HFFc6 (cell line): ENCODE measurements at places on chromosomes 3 and 15. TPM values are rescaled to one million over a fixed set of nuclear protein-coding genes. Genes with fewer than 3 reads are reported as not detected.

- H3K4me1 ChIP-seq = peaks cover 8% of the 10 kb centered on the region
- H3K27ac ChIP-seq = no peak overlapping the region
- peaks cover 2% of the 10 kb centered on the region; the same call in 1 of the 2 replicates for H3K27me3 ChIP-seq
- H3K36me3 ChIP-seq = no peaks in the 10 kb centered on the region
- H3K4me3 ChIP-seq = no peak overlapping the region
- no peak for DNase-seq
These were observed 8.9 kb upstream of the SPPL2A start for GRCh38 chr15:50774450-50774849.

DNA sequence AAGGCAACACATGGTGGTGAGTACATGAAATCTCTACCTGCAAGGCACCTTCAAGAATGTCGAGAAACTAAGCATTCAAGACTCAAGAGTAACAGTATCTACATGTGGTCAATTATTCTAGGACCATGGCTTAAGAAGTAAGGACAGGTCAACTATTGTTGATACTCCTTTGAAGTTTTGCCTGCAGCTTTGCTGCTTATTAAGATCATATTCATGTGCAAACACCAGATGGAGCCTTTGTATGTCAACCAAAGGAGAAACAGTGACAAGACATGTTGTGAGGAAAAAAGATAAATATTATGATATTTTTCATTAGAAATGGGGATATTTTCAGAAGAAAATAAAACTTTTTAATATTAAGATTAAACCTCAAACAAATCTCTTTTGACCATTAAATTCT, 52.3 kb upstream of the FGF7 start:
- no peaks in the 10 kb centered on the region for H3K4me1 ChIP-seq
- no peak overlapping the region for H3K4me3 ChIP-seq
- no peak overlapping the region for H3K27ac ChIP-seq
- DNase-seq = peak; percentile 47

DNA sequence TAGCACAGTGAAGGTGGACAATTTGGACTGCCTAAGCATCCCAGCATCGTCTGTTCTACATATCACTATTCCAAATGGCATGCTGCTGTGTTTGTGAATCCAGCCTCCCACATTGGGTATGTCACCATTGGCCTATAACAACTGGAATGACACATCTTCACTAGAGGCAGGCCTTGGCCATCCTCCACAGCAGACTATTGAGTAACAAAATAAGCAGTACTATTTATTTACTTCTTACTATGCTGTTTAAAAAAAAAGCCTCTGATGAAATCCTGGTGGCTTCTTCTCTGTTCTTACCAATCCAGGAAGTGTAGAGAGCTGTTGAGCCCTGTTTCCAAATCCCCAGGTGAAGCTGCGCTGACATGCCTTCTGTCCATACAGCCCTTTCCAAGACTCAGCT, 30.6 kb upstream of the CERS3 start:
- no peaks in the 10 kb centered on the region for H3K36me3 ChIP-seq
- H3K4me1 ChIP-seq = no peaks in the 10 kb centered on the region
- H3K27ac ChIP-seq = no peak overlapping the region
- no peaks in the 10 kb centered on the region; the same call in 1 of the 2 replicates for H3K27me3 ChIP-seq
- H3K4me3 ChIP-seq = no peak overlapping the region

GRCh38 chr3:105829229-105829628, 39.6 kb downstream of the CBLB start:
- no peak overlapping the region for H3K4me3 ChIP-seq
- H3K36me3 ChIP-seq = peaks cover 27% of the 10 kb centered on the region
- no peak for DNase-seq
- H3K4me1 ChIP-seq = peaks cover 75% of the 10 kb centered on the region
- peak overlapping the region; percentile 45; the same call in 1 of the 2 replicates for H3K27ac ChIP-seq

DNA sequence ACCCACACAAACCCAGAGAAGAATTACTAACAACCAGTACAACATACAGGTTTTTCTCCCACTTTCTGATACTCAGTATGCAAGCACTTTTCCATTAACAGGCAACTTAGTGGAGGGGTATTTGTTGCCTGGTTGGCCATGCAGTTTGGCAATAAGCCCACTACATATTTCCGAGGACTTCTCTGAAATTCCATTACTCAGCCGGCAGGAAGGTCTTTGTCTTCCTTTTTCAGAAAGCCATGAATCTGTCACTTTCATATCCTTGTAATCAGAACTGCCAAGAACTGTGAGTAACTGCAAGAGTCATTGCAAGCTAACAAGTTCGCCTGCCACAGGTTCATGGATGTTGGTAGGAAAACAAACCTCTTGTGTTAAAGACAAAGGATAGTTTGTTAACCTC, 422.3 kb upstream of the ROBO1 start:
- no peak overlapping the region for H3K27ac ChIP-seq
- no peak overlapping the region for H3K4me3 ChIP-seq
- DNase-seq = no peak

The UMPS gene
- 25.2 to 33.3 TPM (median 30.6 TPM) in 3 replicates for total RNA-seq

DNA sequence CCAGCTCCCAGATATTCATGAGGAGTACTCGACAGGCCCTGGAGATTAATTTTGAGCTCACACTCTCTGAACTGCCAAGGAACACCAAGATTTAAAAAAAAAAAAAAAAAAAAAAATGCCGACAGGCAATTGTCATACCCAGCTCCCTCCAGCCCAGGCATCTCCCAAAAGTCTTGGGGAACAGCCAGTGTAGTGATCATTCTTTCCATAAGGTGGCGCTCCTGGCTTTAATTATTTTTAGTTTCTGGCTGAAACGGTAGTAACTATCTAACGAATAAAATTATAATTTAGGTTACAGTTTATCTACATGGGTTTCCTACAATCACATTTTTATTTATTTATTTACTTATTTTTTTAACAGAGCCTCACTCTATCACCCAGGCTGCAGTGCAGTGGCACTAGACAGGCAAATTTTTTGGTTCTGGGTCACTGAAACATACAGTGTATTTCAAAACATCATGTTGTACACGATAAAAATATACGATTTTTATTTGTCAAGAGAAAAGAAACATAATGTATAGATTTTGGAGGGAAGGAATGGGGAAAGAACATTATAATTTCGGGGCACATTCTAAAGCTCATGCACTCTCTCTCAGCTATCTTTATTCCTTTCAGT, 157.3 kb downstream of the ADAMTS9 start:
- H3K36me3 ChIP-seq = no peaks in the 10 kb centered on the region
- no peak overlapping the region for H3K27ac ChIP-seq
- DNase-seq = peak; percentile 58
- no peak overlapping the region for H3K4me3 ChIP-seq
- H3K4me1 ChIP-seq = peaks cover 10% of the 10 kb centered on the region

DNA sequence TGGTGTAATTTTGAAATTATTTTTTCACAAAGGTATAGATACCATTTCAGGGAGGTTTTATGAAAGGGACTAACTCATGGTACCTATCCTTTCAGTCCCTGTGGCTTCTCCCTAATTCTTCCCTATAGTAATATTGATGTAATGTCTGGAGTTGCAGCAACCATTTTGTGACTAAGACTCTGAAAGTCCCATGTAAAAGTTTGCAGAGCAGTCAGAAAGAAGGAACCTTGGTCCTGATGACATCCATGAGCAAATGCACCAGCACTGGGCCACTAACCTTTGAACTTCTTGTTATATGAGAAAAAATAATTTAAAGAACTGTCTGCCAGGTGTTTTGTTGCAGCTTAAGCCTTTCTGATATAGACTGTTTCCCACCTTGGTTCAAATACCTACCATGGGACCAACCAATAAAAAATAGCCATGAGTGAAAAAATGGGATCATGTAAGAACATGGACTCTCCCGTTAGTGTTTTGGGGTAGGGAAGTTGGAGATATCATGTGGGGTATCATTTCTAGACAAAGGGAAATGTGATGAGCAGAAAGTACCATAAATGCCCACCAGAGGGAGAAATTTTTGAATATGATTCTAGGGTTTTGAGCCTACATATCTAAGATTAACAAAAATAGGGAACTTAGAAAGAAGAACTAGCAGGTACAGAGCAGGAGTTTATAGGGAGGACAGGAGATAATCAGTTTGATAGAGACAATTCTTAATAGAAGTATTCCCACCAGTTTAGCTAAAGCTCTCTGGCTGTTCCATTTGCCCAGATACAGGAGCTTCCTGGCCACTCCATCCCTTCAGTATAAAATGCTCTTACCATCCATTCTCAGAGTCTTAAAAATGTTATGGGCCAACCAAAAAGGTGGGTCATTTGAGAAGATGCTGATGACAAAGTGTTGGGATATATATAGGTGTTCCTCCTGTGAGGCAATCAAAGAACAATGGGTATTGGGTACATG, 3.4 kb upstream of the CPOX start:
- DNase-seq = peak; percentile 39
- no peaks in the 10 kb centered on the region for H3K36me3 ChIP-seq
- no peak overlapping the region for H3K27ac ChIP-seq
- H3K27me3 ChIP-seq = peaks cover 8% of the 10 kb centered on the region

GRCh38 chr3:62597491-62597890, 224.1 kb upstream of the FEZF2 start:
- H3K4me1 ChIP-seq = peaks cover 32% of the 10 kb centered on the region
- no peak overlapping the region for H3K4me3 ChIP-seq
- no peaks in the 10 kb centered on the region for H3K27me3 ChIP-seq
- H3K27ac ChIP-seq = no peak overlapping the region
- no peaks in the 10 kb centered on the region for H3K36me3 ChIP-seq

DNA sequence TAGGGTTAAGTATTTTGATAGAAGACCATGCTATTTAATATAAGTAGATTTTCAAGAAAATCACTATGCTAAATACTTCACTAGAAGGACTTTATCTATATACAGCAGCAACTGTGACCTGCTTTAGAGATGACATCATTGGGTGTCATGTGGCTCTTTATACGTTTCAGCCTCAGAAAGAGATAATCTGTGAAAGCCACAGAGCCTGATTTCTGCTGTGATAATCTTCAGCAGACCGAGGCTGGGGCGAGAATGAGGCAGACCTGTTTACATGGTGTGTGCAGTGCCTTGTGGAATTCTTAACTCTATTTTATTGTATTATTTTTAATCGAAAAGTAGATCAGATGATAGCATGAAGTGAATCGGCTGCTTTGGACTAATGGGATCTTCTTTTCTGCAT, 471.2 kb downstream of the MFSD1 start:
- H3K4me1 ChIP-seq = no peaks in the 10 kb centered on the region
- no peaks in the 10 kb centered on the region for H3K36me3 ChIP-seq
- H3K4me3 ChIP-seq = no peak overlapping the region
- peaks cover 2% of the 10 kb centered on the region; the same call in 1 of the 2 replicates for H3K27me3 ChIP-seq
- H3K27ac ChIP-seq = no peak overlapping the region

GRCh38 chr3:71650372-71650771, 66.8 kb upstream of the FOXP1 start:
- H3K4me1 ChIP-seq = peaks cover 29% of the 10 kb centered on the region; the same call in 1 of the 2 replicates
- no peaks in the 10 kb centered on the region for H3K27me3 ChIP-seq
- no peak overlapping the region for H3K27ac ChIP-seq
- no peak for DNase-seq
- no peak overlapping the region for H3K4me3 ChIP-seq
